ENCODE measurements at places on chromosomes 6 and 20. TPM values are rescaled to one million over a fixed set of nuclear protein-coding genes. Genes with fewer than 3 reads are reported as not detected.

The PAK5 gene
- not detected for total RNA-seq

The AURKA gene
- total RNA-seq, result 90.2 TPM

The COL9A1 gene
- not detected for total RNA-seq

The BMP5 gene
- total RNA-seq, result not detected
